K562 (cell line): ENCODE measurements at places on chromosomes 12 and 14. TPM values are rescaled to one million over a fixed set of nuclear protein-coding genes. Genes with fewer than 3 reads are reported as not detected.
A peak's percentile ranks its signal among the peaks of the same experiment; 100 is the strongest.

DNA sequence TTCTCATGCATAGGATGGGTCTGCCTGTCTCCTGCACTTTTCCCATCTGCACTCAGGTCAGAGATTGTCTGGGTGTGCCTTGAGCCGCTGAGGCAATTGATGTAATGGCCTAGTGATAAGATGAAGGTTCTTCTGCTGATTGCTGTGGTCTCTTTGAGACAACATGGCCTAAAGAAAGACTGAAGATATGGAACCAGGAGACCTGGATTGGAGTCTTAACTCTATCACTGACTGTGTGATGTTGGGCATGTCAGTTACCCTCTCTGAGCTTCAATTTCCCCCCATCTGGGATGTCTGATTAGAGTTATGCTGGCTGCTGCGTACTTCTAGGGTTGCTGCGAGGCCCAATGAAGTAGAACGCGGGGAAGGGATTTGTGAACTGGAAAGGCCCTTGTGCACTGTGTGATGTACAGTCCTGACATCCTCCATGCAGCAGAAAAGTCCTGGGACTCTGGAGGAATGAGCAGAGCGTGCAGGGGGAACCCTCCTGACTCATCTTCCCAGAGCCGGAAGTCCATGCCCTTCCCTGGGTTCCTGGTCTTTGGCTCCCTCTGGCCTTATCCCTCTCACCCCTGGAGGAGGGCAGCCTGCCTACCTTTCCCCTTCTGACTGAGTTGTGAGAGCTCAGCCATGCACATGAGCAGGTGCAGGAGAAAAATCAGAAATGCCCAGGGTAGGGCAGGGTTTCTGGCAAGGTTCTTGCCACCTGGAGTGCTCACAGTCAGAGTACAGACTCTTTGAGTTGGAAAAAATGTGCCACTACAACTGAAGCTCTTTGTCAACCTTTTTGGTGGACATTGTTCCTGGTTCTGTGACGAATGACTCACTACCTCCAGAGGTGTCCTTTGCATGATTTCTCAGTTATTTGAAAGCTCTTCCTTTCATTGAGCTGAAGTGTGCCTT is 21.1 kb downstream of the PLEKHD1 start:
- H3K27ac ChIP-seq, result no peak overlapping the region
- H3K4me1 ChIP-seq, result no peaks in the 10 kb centered on the region
- no peak overlapping the region for H3K4me3 ChIP-seq
- peaks cover 20% of the 10 kb centered on the region for H3K27me3 ChIP-seq
- DNase-seq, result no peak

GRCh38 chr14:102213470-102213869 is 73.8 kb downstream of the WDR20 start:
- peaks cover 27% of the 10 kb centered on the region; the same call in 2 of the 3 replicates for H3K36me3 ChIP-seq
- DNase-seq, result no peak
- H3K27me3 ChIP-seq, result no peaks in the 10 kb centered on the region
- H3K4me3 ChIP-seq, result no peak overlapping the region
- H3K27ac ChIP-seq, result no peak overlapping the region
- H3K4me1 ChIP-seq, result peaks cover 15% of the 10 kb centered on the region

DNA sequence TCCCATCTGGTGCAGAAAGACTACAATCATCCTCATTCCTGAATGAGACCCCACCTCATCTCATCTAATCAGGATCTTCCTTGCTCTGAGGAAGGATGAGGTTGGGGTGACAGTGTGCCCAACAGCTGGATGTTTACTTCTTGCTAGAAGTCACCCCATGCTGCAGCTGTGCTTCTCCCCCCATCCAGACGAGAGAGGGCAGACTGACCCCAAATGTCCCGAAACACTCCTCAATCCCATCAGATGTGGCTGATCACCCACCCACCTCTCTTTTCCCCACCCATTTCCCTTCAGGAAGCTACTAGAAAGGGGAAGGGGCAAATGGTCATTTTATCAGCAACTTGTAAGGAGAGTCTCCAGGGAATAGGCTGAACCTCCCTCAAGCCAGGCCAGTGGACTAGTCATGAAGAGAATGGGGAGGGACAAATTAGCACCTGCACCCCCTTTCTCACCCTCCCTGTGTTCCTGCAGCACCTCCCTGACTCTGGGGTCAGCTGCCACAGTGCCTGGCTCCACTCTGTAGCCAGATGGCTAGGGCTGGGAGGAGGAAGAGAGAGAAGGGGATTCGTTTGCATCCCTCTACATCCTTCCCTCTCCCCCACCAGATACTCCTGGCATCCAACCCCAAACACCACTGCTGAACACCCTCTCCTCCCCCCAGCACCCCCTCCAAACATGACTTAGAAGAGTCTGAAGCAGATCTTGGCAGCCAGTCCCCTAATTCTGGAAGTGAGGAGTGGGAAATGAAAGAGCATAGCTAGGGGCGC is 2.8 kb upstream of the BAZ2A start:
- H3K27me3 ChIP-seq, result no peaks in the 10 kb centered on the region
- H3K4me1 ChIP-seq, result peaks cover 42% of the 10 kb centered on the region
- H3K36me3 ChIP-seq, result peaks cover 20% of the 10 kb centered on the region; the same call in 2 of the 3 replicates
- peak overlapping the region; percentile 86 for H3K27ac ChIP-seq

DNA sequence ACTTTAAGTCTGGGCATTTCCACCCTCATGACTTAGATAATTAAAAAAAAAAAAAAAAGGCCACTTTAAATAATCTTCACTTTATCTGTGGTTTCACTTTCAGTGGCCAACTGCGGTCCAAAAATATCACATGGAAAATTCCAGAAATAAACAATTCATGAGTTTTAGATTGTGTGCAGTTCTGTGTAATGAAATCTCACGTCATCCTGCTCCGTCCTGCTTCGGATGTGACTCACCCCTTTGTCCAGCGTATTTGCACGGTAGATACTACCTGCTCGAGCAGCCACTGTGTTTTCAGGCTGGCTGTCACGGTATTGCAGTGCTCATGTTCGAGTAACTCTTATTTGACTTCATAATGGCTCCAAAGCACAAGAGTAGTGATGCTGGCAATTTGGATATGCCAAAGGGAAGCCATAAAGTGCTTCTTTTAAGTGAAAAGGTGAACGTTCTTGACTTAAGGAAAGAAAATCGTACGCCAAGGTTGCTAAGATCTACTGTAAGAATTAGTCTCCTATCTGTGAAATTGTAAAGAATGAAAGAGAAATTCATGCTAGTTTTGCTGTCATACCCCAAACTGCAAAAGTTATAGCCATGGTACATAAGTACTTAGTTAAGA is 2.4 kb downstream of the E2F7 start:
- H3K4me3 ChIP-seq, result no peak overlapping the region
- H3K4me1 ChIP-seq, result peaks cover 5% of the 10 kb centered on the region; the same call in 2 of the 3 replicates
- DNase-seq, result no peak
- peak overlapping the region; percentile 17; the same call in 2 of the 3 replicates for H3K27ac ChIP-seq
- peaks cover 52% of the 10 kb centered on the region for H3K36me3 ChIP-seq

DNA sequence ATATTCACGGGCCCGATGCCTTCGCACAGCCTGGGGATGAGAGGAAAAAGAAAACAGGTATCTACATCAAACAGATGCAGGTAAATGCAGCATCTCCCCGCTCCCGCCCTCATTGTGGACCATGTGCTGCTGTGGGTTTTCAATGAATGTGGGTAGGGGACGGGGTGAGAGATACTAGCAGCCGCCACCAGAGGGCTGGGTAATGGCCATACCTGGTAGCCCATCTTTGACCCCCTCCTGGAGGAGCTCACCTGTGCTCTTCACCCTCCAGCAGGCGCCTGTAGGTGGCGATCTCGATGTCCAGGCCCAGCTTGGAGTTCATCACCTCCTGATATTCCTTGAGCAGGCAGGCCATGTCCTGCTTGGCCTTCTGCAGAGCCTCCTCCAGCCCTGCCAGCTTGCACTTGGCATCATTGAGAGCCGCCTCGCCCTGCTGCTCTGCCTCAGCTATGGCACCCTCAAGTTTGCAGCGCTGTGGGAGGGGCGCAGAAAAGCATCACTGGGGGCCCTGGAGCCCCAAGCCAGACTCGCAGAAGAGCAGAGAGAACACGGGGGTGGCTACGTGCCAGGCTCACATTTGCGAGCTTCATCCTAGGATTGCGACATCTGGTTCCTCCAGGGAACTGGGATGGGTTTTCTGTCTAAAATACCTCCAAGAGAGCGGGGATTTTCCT is 10.2 kb downstream of the KRT82 start:
- no peak overlapping the region for H3K4me3 ChIP-seq
- peak; percentile 17 for DNase-seq
- H3K27me3 ChIP-seq, result no peaks in the 10 kb centered on the region
- no peaks in the 10 kb centered on the region for H3K4me1 ChIP-seq
- no peak overlapping the region for H3K27ac ChIP-seq

Gene LGR5
- not detected in 2 replicates for total RNA-seq
